ENCODE measurements at places on chromosomes 12 and 14.

GRCh38 chr12:116159175-116159574, 118.3 kb downstream of the MED13L start:
- DNase-seq = no peak

GRCh38 chr12:109273354-109273753, 35.7 kb downstream of the FOXN4 start:
- DNase-seq = no peak

DNA sequence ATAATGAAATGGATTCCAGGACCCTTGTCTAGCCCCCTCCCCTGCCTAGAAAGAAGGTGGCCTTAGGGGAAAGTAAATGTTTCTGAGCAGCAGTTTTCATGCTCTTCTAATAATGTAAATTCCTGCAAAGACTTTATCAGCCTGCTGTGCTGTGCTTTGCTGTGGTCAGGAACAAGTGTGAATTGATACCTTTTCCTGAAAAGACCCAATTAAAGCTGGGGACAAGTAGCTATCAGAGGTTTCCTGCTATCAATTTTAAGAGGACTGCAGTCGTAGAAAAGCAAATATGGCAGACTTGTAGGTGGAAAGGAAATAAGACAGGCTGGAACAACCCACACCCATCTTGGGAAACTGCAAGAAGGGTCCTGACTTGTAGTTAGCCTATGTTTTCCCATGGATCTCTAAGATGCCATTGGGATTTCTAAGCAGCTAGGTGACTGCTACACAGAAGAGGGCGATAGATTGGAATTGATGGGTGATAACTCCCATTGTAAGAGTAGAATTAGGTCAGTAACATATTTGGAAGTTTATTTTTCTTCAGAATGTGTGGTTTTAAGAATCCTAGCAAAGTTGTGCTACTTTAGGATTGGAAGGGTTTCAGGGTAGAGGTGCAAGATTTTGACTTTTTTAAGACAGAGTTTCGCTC, 3.1 kb downstream of the DYNLL1 start:
- no peak for DNase-seq

GRCh38 chr14:30564868-30565248, 5.9 kb downstream of the G2E3 start:
- no peak for DNase-seq

GRCh38 chr12:67697967-67698366, 49.4 kb downstream of the DYRK2 start:
- no peak for DNase-seq

DNA sequence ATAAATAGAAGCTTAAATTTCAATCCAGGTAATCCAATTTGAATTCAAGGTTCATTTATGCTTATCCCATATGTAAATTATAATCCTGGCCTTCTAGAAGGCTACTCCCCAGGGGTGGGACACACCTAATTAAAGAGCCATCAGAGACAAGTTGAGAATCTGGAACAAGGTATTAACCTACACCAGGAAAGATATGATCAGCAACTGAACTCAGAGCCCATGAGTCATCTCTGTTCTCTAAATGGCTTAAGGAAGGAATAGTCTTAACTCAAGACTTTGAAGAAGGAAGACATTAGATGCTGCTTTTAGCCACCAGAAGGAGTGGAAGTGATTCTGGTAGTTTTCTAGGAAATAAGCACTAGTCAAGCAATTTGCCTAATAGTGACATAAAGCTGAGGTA, 88.0 kb downstream of the KIF21A start:
- no peak for DNase-seq

GRCh38 chr12:46518729-46519128, 146.2 kb upstream of the SLC38A2 start:
- DNase-seq = no peak

- DNase-seq = no peak
These were observed 26.4 kb downstream of the CLSTN3 start for GRCh38 chr12:7156259-7157197.

DNA sequence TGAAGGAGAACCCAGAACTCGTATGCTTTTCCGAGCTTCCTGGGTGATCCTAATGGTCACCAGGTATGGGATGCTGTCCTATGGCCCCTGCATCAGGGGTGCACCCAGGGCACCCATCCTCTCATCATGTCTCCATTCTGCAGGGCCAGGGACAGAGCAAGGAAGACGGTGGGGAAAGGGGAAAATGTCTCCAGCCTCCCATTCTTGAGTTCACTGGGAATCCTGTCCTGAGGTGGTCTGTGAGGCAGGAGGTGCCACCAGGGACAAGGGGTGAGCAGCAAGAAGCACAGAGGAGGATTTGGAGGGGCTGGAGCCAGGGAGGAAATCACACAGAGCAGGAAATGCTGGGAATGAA, 14.9 kb upstream of the SLC6A12 start:
- DNase-seq = no peak

DNA sequence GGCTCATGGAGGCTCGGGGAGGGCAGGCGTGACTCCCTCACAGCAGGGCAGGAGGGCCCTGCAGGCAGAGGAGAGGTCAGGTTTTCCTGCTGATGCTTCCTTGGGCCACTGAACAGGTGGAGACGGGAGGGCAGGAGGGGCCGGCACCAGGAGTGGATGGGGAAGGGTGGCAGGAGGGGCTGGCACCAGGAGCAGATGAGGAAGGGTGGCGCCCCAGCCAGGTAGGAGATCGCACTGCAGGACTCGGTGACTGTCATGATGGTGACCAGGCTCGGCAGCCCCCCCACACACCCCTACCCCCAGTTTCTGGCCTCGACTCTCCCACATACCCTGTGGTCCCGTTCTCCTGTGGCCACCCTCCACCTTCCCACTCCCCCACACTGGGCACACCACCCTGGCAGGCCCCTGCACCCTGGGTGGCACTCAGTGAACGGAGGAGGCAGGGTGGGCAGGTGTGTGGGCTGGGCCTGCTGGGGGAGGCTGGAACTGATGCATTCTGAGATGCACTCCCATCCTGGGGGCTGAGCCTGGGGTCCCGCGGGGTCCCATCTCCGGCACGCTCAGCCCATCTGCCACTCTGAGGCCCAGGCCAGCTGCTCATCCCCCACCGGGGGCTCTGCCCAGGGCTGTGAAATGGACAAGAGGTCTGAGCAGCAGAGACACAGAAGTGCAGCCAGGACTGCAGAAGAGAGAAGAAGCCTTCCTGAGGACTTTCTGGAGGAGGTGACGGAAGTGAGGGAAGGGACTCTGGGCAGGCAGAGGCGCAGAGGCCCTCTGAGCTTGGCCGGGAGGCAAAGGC, 2.8 kb downstream of the NUDT14 start:
- no peak for DNase-seq

- no peak for DNase-seq
These were observed 1.1 kb downstream of the INHBE start for GRCh38 chr12:57456145-57456700.

GRCh38 chr12:18851271-18851670, 113.4 kb downstream of the CAPZA3 start:
- no peak for DNase-seq

- DNase-seq = no peak
These were observed 2.9 kb upstream of the BDKRB1 start for GRCh38 chr14:96252999-96253539.

DNA sequence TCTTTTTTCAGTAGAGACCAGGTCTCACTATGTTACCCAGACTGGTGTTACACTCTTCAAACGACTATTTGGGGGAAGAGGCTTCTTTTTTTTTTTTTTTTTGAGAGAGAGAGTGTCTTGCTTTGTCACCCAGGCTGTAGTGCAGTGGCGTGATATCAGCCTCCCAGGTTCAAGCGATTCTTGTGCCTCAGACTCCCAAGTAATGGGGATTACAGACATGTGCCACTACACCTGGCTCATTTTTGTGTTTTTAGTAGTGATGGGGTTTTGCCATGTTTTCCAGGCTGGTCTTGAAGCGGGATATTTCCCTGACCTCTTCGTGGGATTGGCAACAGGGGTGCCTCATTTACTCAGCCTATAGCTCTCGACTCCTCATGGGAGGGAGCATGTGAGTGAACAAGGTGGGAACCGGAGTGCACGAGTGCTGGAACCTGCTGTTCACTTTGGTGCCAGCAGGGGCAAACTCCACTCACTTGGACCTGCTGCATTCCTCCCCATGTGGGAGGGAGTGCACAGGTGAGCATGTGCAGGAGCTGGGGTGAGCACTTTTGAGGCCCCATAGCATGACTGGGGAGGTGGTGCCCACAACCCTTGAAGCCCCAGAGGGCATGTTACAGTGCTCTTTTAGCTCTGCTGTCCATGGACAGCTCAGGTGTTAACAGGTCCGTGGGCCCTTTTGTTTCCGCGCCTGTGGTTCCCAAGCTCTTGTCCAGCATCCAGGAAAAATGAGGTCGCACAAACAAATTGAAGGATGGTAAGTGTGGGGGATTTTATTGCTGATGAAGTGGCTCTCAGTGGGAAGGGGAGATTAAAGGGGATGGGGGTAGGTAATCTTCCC, 79.1 kb upstream of the HECTD1 start:
- DNase-seq = no peak

GRCh38 chr12:115752913-115753726, 524.4 kb downstream of the MED13L start:
- DNase-seq = no peak

DNA sequence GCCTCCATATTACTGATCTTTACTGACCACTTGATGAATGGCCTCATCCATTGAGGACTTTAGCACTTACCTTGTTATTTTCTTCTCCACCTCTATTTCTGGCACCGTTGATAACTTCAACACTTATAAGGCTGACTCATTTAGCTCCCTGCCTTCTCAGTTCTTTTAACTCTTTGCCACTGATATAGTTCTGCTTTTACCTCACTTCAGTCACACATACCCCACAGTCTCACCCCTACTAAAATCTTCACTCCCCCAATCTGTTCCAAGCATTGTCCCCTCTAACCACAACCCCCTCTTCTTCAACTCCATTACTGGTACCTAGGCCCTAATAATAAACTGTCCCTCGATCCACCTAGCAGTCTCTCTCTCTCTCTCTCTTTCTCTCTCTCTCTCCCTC, 141.0 kb downstream of the PAH start:
- DNase-seq = no peak

DNA sequence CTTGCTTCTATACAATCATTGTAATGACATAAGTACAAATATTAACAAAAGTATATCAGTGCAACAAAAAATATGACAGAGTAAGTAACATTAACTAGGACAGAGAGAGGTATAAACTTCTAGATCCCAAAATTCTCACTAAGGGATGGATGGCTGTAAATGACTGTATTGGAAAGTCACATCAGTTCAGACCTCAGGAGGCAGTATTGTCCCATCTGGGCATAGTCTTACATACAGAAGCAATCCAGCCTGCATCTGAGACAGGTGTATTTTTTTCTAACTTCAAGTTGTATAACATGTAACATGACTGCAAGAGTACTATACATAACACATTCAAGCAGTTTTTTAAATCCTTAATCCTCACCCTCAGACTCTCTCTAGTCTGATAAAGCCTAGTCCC, 99.0 kb downstream of the GARIN6 start:
- no peak for DNase-seq

DNA sequence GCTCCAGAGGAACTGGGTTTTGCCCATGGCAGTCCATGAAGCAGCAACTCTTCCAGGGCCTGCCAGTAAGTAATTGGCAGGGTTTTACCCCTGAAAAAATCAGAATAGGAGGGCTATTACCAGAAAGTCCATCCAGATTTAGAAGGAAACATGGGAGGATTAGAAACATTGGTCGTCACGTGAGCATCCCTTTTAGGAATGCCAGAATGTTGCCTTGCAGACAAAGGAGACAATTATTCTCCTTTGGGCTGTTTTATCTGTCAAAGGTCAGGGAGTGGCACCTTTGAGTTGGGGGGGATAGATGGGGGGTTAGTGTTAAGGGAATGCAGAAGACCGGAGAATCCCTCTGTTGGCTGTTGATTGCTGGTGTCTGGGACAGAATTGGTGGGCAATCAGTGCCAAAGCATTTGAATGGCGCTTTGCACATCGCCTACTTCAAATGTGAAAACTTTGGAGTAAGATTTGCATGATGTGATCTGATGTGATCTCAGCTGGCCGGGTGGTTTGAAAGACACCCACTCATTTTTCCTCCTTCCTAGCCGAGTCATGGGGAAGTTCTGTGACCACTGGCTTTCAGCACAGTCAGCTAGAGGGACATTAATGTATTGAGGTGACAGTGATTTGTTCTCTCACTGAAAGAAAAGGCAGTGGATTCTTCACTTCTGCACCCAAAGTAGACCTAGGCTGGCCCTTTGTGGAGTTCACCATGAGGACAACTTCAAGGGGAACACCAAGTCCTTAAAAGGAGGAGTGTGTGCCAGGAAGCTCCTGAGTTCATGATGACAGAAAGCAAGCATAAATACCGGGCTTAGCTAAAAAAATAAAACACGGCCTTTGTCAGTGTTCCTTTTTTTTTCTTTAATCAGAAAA, 31.4 kb downstream of the FLVCR2 start:
- DNase-seq = no peak

DNA sequence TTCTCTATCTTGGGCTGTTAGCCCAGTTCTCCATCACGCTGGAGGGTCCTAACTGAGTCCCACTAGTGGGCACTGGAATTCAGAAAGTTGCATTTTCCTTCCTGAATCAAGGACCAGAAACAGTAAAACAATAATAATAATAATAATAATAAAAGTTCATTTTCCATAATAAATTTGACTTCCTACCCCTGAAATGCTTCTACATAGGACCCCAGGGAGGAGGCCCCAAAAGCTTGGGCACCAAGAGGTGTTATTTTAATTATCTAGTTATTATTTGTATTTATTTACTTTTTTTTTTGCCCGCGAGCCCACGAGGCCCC, 12.4 kb downstream of the SCNN1A start:
- no peak for DNase-seq
